SJCRH30 (cell line): ENCODE measurements at places on chromosomes 7 and 10. TPM values are rescaled to one million over a fixed set of nuclear protein-coding genes. Genes with fewer than 3 reads are reported as not detected.

DNA sequence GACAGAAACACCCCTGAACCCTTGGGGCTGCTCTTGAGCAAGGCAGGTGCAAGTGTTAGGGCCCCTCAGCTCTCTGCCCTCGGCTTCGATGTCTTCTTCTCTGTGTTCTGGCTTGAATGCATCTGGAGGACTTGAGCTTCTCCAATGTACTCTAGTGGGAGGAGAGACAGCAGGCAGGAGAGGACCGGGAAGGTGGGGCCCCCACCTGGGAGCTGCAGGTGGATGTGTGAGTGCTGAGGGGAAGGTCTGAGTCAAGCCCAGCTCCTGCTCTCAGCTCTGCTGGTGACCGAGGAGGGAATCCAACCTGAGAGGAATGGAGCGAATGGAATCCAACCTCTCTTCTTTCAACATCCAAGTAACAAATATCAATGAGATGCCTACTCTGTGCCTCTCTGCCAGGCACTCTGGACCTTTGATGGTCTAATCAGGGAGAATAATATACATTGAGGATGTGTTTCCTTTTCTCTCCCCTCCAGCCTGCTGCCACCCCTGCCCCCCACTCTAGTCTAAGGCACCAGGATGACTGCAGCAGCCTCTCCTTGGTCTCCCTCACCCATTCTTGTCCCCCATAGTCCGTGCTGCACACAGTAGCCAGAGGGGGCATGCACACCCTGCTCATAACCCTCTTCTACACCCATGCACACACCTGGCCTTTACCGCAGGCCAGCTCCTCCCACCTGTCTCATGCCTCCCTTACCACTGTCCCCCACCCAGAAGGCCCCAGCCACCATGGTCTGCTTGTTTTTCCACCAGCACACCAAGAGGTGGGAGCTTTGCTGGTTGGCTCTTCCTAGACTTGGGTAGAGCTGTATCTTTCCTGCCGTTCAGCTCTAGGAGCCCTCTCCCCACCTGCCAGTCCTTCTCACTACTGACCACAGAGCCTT lies 13.6 kb downstream of the TBATA start:
- no peak for DNase-seq

DNA sequence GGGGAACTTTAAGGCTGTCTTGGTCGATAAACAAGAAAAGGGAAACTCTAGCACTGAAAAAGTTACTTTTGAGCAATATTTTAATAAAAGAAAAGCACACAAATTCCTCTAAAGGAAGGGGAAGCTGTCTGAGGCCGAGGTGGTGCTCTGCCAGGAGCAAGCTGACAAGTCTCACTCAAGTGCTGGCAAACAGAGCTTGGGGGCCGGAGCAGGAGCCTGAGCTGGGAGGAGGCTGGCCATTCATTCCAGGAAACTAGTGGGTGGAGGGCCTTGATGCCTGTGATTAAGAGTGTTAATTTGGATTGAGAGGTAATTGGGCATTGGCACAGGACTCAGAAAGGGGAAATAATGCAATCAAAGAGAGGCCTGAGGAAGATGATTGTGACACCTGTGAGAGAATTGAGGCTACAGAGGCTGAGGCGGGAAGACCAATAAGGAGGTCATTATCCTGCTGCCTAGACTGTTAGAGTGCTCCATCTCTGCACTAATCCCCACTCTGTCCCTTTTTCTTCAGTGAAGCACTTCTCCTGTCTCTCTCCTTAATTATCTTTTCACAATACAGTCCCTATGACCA lies 154.9 kb upstream of the COL1A2 start:
- no peak for DNase-seq

DNA sequence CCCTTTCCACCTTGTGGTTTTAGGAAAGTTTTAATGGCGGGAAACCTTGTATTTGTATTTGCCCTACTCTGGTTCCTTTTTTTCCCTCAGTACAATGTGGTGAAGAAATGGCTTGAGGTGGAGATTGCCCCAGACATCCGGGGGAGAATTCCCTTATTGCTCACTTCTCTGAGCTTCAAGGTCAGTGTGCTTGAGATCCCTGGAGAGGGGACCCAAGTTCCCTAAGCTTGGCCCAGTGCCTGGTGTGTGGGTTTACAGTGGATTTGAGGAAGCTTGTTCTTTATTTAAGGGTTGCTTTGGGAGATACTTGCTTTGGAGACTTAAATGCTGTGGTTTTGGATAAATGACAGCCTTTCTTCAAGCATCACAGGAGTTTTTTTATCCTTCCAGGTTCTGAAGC lies 18.3 kb downstream of the CALHM2 start:
- DNase-seq: no peak

Gene CLRN3
- not detected in 2 replicates for total RNA-seq

GRCh38 chr7:41824284-41824683 lies 121.4 kb upstream of the INHBA start:
- DNase-seq: no peak

DNA sequence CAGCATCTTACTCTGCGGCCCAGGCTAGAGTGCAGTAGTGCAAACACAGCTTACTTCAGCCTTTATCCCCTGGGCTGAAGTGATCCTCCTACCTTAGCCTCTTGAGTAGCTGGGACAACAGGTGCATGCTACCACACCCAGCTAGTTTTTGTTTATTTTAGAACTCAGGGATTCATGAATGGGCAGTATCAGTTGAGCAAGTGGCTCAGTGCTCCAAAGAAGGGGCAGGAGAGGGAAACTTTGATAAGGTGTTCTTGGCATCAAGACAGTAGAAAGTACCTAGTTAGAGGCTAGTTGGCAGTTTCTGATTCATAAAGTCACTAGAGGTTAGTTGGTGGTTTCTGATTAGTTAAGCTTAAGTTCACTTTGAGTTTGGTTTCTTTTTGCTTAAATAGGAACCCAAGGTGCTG lies 18.4 kb downstream of the TRIM24 start:
- no peak for DNase-seq

DNA sequence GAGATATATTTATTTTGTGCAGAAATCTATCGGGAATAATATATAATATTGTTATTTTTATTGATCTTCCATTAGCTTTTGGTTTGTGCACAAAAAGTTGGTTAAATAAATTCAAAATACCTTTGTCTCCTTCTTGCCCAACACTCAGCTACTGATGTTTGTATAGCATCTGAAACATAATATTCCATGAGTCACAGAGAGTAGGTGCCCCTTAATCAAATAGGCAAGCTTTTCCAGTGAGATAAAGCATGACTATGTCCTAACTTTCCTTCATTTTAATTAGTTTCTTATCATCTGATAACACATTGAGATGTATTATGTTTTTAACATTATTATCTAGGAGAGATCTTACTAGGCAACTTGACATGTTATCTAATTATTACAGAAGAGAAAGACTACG lies 432.2 kb downstream of the KIF20B start:
- DNase-seq: no peak

DNA sequence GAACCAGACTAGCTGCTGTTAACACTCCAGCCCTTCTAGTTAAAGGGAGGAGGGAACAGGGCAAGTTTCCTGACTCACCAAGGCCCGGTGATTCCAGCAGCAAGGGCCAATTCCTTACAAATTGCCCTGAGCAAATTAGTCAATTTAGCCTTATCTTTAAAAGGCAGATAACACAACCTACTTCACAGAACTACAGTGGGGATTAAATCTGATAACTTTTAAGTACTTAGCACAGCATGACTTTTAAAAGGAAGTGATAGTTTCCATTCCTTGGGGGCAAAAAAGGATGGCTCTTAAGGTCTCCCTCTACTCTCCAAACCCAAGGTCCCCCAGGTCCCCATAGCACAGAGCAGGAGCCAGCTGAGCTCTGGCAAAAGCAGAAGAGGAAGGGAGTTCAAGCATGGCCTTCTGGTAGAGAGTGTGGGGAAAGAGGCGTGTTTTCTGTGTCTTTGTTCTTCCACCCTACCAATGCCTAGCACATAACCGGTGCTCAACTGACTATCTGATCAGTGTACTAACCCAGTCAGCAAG lies 4.0 kb downstream of the CDCA7L start:
- DNase-seq: no peak

GRCh38 chr7:66348531-66348930 lies 143.4 kb downstream of the TPST1 start:
- no peak for DNase-seq

Gene CNNM1
- not detected in 2 replicates for total RNA-seq

DNA sequence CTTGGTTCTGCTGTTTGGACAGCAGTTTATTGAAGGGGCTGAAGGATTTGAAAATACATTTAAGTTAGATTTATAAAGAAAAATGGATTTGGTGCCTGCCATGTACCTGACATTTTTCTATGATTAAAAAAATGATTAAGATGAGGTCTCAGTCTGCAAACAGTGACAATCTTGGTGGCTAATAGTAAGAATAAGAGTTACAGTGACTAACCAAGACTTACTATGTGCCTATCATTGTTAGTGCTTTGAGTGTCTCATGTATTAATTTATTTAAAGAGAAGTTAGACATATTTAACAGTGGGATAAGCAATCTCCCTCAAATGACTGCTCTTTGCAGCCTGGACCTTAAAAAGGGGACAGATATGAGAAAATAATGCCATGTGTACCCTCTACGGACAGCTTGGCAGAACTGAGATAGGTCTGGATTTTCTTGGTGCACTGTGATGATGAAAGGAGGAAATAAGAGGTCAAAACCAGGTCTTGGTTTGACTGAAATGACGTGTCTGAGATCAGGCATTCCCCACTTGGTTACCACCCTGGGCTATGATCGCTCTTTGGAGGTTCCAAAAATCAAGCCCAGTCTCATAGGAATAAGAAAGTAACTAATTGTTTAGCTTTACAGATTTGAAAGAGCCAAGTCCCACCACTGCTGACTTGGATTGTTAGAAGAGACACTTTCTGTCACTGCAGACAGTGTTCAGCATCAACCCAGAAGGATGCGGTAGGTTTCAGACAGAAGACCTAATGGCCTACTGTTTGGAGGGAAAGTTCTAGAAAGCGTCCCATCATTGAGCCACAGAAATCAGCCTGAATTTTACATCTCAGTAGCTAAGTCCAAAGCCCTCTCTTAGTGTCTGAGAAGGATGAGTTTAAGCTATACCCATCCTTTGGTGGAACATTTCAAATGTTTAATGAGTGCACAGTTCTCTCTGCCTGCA lies 2.1 kb downstream of the CASP7 start:
- no peak for DNase-seq

DNA sequence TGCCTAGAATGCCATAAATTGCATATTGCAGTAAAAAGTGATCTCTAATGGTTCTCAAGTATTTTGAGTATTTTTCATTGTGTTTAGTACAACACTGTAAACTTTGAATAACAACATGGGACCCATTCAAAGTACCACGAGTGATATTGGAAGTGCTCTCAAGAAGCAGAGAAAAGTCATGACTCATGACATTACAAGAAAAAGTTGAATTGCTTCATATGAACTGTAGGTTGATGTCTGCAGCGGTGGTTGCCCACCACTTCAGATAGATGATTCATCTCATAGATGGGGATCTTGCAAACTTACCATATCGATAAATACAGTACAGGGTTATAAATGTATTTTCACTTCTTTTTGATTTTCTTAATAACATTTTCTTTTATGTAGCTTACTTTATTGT lies 33.9 kb downstream of the ENTPD1 start:
- no peak for DNase-seq

Gene GPER1
- 0.15 TPM in 1 of 2 replicates, not detected in the other for total RNA-seq

GRCh38 chr10:97307866-97308780 lies 10.9 kb upstream of the FRAT1 start:
- no peak for DNase-seq

- no peak for DNase-seq
Measured at GRCh38 chr10:123621916-123622315, 44.2 kb upstream of the GPR26 start.

GRCh38 chr10:26593896-26594295 lies 103.6 kb upstream of the PDSS1 start:
- no peak for DNase-seq

DNA sequence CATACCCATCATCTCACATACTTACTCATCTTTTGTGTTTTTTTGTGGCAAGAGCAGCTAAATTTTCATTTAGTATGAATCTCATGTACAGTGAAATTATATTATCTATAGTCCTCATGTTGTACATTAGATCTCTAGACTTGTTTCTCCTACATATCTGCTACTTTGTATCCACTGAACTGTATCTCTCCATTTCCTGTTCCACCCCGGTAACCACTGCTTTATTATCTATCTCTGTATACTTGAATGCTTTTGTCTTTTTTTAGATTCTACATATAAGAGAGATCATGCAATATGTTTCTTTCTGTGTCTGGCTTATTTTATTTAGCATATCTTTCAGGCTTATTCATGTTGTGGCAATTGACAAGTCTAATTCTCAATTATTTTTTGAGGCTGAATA lies 125.1 kb downstream of the ANKRD7 start:
- DNase-seq: no peak

DNA sequence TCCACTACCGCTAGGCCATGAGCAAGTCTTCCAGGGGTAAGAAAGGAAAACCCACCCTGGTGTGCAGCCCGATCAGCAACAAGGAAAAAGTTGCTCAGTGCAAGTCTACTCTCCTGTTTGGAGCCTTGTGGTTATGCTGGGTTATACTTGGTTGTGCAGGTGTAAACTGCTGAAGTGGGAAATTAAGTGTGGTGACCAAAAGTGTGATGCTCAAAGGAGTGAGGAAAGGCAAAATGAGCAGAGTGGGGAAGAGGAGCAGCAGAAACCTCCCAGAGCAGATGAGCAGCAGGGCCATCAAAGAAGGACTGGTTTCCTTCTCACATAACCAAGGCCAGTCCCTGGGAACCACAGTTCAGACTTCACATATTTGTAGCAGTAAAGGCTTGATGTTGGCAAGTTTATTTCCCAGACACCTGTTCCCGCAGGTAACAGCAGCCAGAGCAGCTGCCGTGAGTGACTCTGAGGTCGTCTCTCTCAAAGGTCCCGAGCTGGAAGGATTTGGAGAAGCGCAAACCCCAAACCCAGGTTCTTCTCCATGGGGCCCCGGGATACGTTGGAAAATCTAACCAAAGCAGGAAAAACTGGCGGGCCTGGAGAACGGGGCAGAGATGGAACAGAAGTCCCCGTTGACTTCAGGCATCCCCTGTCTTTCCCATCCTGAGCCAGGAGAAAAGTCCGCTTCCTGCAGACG lies 607 bp upstream of the SMO start:
- no peak for DNase-seq

Gene TMEM178B
- total RNA-seq: 0.63 and 0.73 TPM in 2 replicates

DNA sequence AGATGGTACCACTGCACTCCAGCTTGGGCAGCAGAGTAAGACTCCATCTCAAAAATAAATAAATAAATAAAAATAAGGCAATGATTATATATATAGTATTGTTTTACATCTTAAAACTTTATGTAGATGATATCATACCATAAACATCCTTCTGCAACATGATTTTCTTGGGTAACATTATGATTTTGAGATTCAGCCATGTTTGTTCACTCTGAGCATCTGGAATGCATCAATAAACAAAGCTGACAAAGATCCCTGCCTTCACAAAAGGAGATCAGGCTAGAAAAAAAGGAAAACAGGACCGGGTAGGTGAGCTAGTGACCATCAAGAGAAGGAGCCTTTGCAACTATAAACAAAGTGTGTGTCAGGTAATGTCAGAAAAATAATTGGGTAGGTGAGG lies 31.9 kb upstream of the KAT6B start:
- DNase-seq: no peak

DNA sequence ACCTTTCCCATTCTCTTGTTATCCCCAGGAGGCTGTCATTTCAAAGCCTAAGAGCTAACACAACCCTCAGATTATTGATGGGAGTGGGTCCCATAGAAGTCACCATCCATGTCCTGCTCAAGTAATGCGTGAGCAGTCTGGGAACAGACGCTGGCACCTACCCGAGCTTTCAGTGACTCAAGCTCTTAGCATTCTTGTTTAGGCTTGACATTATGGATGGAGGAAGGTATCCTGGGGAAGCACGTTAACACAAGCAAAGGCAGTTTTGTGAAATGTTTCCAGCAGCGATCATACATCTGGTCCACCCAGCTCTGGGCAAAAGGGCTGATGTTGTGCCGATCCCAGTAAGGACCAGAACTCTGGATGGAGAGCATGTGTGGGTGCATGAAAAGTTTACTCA lies 30.0 kb upstream of the AUTS2 start:
- DNase-seq: no peak

Gene LRRN3
- 16.5 and 19.3 TPM in 2 replicates for total RNA-seq

Gene MALRD1
- total RNA-seq: not detected in 2 replicates
